SK-N-SH (cell line): ENCODE measurements at places on chromosomes 16 and 17. TPM values are rescaled to one million over a fixed set of nuclear protein-coding genes. Genes with fewer than 3 reads are reported as not detected.

DNA sequence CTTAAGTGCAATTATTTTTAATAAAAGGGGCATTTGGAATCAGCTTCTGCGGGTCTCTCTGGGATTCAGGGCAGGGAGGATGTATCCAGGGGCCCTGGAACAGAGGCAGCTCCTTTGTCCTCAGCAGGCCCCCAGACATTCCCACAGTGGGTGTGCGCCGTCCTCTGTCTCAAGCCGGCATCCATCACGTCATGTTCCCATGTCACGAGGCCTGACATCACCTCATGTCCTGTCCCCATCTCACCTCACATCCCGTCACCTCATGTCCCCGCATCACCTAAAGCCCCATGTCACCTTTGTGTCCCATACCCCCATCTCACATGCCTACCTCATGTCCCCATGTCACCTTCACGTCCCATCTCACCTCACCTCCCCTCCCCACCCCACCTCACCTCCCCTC, 18.5 kb downstream of the GAA start:
- no peaks in the 10 kb centered on the region for H3K27me3 ChIP-seq
- no peak for DNase-seq
- H3K36me3 ChIP-seq: no peaks in the 10 kb centered on the region
- H3K4me3 ChIP-seq: no peak overlapping the region
- H3K27ac ChIP-seq: no peak overlapping the region

PLEKHH3 gene
- 9.8 and 12.8 TPM in 2 replicates for polyA plus RNA-seq

DNA sequence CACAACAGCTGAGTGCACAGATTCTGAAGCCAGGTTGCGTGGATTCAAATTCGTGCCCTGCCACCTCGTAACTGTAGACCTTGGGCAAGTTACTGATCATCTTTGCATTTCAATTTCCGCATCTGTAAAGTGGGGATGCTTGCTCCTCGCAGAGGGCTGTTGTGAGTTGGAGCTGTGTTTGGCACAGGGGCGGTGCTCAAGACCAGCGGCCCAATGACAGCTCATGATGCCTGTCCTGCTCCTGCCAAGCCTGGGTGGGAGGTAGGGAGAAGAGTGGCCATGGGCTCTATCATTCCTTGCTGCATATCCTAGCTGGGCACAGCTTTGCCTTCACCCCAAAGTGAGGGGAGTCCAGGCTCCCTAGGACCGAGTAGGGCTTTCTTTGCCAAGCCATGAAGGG, 12.6 kb downstream of the NXPH3 start:
- no peak overlapping the region for H3K4me3 ChIP-seq
- H3K27me3 ChIP-seq: no peaks in the 10 kb centered on the region
- DNase-seq: no peak
- no peak overlapping the region for H3K27ac ChIP-seq
- H3K36me3 ChIP-seq: no peaks in the 10 kb centered on the region; the same call in 1 of the 2 replicates
- H3K4me1 ChIP-seq: peaks cover 3% of the 10 kb centered on the region; the same call in 1 of the 2 replicates

DNA sequence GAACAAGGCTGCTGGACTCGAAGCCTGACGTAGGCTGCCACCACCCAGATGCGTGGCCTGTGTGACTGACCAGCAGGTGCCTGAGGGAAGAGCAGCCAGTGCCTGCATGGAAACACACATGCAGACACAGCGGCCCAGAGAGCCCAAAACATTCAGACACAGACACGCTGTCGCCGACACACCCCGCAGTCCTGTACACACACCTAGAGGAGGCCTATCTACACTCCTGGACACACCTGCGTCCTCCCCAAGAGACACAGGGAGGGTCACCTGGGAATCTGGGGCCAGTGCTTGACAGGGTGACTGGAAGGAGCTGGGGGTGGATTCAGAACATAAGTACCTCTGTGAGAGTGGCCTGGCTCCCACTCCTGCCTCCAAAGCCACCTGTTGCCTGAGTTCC, 6.1 kb upstream of the TSPOAP1 start:
- no peak overlapping the region for H3K27ac ChIP-seq
- H3K4me1 ChIP-seq: peaks cover 34% of the 10 kb centered on the region; the same call in 1 of the 2 replicates
- no peaks in the 10 kb centered on the region for H3K27me3 ChIP-seq

DNA sequence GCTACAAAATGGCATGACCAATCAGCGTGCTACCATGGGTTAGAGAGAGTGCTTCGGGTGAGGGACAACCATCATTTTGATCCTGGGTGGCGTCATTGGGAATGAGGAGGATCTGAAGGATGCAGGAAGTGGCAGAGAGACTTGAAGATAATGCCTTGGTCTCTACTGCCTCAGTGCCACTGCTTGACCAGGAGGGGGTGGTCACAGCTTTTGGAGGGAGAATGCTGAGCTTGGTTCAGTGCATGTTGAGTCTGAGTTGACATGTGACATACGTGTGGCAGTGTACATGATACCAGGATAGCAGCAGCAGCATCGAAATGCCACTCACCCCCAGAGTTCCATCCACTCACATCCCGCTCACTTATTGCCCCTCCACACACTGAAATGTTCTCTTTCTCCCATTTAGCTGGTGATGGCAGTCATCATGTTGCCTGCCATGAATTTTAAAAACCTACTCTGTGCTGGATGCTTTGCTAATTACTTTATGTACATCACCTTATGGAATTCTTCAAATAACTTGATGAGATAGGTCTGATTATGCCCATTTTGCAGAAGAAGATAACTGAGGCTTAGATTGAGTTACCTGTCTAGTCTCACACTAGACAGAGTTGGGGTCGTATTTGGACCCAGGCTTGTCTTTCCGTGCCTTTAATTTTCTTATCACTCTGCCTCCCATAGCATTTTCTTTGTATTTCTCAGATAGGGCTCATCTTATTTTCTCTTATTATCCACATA, 36.7 kb downstream of the ARSG start:
- no peaks in the 10 kb centered on the region for H3K27me3 ChIP-seq
- H3K36me3 ChIP-seq: no peaks in the 10 kb centered on the region
- DNase-seq: no peak
- H3K27ac ChIP-seq: no peak overlapping the region
- no peak overlapping the region for H3K4me3 ChIP-seq

STX1B gene
- 21.2 and 23.0 TPM in 2 replicates for polyA plus RNA-seq

DNA sequence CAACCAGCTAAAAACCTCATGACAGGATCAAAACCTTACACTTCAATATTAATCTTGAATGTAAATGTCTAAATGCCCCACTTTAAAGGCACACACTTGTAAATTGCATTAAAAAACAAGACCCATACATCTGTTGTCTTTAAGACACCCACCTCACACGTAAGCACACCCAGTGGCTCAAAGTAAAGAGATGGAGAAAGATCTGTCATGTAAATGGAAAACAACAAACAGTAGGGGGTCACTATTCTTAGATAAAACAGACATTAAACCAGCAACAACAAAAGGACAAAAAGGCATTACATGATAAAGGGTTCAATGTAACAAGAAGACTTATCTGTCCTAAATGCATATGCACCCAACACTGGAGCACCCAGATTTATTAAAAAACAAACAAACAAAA, 35.6 kb downstream of the SDR42E1 start:
- no peak overlapping the region for H3K4me3 ChIP-seq
- DNase-seq: no peak
- no peaks in the 10 kb centered on the region for H3K36me3 ChIP-seq

DNA sequence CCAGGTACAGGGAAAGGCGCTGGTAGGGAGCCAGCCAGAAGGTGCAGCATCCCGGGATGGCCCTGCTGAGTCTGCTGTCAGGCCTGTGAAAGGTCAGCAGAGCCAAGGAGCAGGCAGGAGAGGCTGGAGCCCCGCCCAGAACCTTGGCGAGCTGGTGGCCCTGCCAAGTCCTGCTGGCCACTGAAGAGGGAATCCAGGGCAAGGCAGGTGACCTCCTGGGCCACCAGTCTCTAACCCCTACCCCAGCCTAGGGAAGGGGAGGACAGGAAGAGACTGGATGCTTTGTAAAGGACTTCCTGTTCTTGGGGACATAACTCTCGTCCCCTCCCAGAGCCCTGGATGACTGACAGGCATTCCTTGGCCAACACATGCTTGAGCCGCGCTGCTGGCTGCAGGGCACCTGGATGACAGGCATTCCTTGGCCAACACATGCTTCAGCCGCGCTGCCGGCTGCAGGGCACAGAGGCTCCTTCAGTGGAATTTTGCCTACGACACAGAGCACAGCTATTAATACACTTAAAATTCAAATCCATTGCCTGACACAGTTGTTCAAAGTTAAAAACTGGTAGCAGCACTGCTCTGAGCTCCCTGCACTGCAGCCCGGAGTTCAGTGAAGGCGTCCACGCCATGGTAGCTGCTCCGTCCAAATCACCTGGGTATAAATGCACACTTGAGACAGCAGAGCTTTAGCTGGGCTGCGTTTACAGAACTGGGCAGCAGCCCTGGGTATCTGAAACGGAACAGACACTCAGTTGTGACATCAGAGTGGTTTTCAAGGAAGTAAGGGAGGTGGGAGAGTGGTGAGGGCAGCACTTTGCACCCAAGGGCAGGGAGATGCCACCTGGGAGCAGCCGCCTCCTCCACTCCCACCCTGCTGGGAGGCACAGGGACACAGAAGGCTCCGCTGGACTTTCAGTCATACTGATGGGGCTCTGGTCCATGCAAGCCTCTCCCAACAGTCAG, 2.0 kb upstream of the BRICD5 start:
- H3K36me3 ChIP-seq: no peaks in the 10 kb centered on the region
- peak overlapping the region; percentile 85 for H3K4me3 ChIP-seq
- peaks cover 22% of the 10 kb centered on the region for H3K4me1 ChIP-seq
- no peak for DNase-seq
- H3K27me3 ChIP-seq: no peaks in the 10 kb centered on the region
- H3K27ac ChIP-seq: no peak overlapping the region

- H3K36me3 ChIP-seq: no peaks in the 10 kb centered on the region
- no peak overlapping the region for H3K27ac ChIP-seq
- no peaks in the 10 kb centered on the region for H3K27me3 ChIP-seq
- peaks cover 15% of the 10 kb centered on the region for H3K4me1 ChIP-seq
- no peak for DNase-seq
Observed at GRCh38 chr16:10090816-10091215, 91.4 kb downstream of the GRIN2A start.

GRCh38 chr17:4584917-4585637, 748 bp downstream of the SMTNL2 start:
- no peaks in the 10 kb centered on the region for H3K4me1 ChIP-seq
- H3K36me3 ChIP-seq: no peaks in the 10 kb centered on the region
- no peak overlapping the region for H3K4me3 ChIP-seq
- no peak for DNase-seq

DNA sequence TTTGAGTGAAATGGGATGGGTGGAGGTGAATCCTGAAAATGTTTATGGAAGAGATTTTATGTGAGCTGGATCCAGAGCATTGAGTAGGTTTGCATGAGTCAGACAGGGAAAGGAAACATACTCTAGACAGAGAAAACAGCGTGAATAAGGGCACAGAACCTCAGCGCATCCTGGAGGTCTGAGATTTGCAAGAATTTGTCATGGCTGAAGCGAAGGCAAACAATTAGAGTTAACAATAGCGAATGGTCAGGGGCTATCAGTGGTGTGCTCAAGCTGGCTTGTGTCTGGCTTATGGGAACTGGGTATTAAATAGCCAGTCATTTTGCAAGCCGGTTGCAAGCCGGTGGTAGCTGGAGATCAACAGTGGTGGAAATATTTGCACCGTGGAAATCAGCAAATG, 36.4 kb downstream of the MAP2K6 start:
- DNase-seq: no peak
- H3K27ac ChIP-seq: no peak overlapping the region
- H3K4me1 ChIP-seq: no peaks in the 10 kb centered on the region
- H3K36me3 ChIP-seq: no peaks in the 10 kb centered on the region
- H3K27me3 ChIP-seq: no peaks in the 10 kb centered on the region

PIPOX gene
- polyA plus RNA-seq: 0.31 and 0.55 TPM in 2 replicates

LRRC37A gene
- 1.6 and 1.8 TPM in 2 replicates for polyA plus RNA-seq

LRRC75A gene
- 1.2 and 1.3 TPM in 2 replicates for polyA plus RNA-seq

DNA sequence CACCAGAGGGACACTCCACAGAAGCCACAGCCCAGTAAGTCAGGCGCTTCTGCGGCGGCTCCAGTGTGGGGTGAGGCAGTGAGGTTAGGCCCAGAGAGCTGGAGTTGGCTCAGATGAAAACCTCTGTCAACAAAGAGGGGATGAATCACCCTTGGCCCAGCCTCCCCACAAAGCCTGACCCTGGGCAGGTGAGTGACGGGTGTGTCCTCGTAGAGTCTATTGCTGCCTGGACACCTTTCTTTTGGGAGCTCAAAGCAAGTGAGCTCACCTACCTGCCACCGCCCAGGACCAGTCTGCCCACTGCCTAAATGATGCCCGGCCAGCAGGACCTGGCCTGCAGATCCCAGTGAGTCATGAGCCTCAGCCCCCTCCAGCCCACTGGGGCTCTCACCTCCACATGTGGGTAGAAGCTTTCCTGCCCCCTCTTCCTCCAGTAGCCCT, 24.9 kb upstream of the DBNDD1 start:
- H3K36me3 ChIP-seq: peaks cover 12% of the 10 kb centered on the region; the same call in 1 of the 2 replicates
- DNase-seq: no peak
- peaks cover 12% of the 10 kb centered on the region for H3K4me1 ChIP-seq

- no peak overlapping the region for H3K27ac ChIP-seq
- H3K27me3 ChIP-seq: peaks cover 79% of the 10 kb centered on the region
- DNase-seq: no peak
Observed at GRCh38 chr17:6684881-6685767, 28.0 kb downstream of the SLC13A5 start.

GRCh38 chr17:15346066-15346595, 4.7 kb upstream of the TEKT3 start:
- no peak overlapping the region for H3K27ac ChIP-seq
- H3K4me3 ChIP-seq: no peak overlapping the region

GRCh38 chr17:33560165-33560564, 267.1 kb upstream of the ASIC2 start:
- H3K36me3 ChIP-seq: no peaks in the 10 kb centered on the region
- H3K27ac ChIP-seq: no peak overlapping the region
- no peaks in the 10 kb centered on the region for H3K27me3 ChIP-seq
